Tibial artery (tissue), 4 donors: ENCODE measurements at places on chromosomes 5 and 9.

GRCh38 chr5:116650544-116650943 is 75.9 kb upstream of the SEMA6A start:
- no peak for DNase-seq

DNA sequence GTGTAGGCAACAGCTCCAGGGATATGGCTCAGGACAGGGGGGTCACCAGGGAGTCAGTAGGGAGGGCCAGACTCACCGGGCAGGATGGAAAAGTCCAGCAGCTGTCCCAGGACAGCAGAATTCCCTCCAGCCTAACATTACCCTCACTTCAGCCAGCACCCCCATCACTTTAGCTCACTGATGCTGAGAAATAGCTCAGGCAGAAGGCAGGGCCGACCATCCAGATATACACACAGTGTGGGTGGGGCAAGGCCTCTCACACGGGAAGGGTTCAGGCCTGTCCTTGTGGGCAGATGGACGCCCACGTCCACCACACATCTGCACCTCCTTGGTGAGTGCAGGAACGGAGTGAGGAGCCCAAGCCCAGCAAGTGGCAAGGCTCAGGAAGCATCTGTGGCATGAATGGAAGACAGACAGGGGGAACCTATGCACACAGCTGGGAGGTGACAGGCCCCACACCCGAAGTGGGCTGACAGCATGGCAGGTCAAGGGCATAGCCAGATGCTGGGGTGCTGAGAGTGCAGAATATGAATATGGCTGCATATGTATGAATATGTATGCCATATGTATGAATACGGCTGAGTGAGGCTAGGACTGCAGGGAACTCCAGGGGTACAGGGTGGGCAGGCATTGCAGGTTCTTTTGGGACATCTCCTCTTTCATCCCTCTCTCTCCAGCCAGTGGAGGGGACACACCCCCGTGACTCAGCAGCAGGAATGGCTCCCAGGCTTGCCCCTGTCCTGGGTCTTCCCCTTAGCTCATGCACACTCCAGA is 17.0 kb downstream of the BICD2 start:
- DNase-seq: no peak

DNA sequence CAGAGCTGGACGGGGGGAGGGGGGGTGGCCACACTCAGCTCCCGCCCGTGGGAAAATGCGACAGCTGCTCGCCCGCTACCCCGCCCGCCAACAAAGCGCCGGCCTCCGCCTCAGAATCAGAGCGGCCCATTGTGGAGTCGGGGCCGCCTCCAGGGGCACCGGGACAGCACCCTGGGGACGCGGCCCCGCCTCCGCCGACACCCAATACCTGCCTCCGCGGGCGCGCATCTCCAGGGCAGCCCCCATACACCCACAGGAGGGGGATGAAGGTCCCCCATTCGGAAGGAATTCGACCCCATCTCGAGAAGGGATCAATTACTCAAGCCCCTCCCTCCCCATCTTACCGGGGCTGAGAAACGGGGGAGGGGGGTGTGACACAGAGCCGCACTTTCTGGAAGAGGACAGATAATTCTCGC is 1.3 kb downstream of the NOTCH1 start:
- peak; percentile 56 for DNase-seq

- DNase-seq: no peak
Observed at GRCh38 chr5:118557251-118557661, 431.1 kb downstream of the DTWD2 start.

- DNase-seq: no peak
Observed at GRCh38 chr5:75320371-75320770, 16.6 kb upstream of the HMGCR start.

DNA sequence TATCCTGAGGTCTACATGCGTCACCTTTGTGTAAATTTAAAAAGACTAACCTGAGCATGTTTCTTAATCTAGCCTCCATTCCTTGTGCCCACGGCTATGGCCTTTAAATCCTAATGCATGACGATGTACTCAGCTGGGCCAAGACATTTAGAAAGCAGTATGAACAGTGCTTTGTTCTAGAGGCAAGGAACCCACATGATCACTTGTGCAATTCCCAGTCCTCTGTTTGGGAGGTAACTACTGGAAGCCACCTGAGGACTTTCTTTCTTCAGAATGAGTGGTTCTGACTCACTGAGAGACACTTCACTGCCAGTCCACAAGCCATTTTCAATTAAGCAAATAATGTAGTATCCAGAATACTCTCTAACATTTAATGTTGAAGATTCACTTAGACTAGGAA is 181.3 kb downstream of the RAB3C start:
- DNase-seq: no peak

DNA sequence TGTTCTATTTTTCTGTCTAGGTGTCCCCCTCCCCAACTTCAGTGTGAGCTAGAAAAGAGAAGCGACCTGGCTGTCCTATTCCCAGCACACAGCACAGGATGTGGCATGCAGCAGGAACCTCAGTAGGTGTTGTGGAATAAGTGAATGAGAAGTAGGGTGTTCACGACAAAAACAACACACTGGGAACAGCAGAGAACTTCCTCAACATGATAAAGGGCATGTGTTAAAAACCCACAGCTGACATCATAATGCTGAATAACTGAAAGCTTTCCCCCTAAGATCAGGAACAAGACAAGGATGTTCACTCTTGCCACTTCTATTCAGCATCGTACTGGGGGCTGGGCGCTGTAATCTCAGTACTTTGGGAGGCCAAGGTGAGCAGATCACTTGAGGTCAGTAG is 155.6 kb upstream of the ZNF618 start:
- DNase-seq: no peak

DNA sequence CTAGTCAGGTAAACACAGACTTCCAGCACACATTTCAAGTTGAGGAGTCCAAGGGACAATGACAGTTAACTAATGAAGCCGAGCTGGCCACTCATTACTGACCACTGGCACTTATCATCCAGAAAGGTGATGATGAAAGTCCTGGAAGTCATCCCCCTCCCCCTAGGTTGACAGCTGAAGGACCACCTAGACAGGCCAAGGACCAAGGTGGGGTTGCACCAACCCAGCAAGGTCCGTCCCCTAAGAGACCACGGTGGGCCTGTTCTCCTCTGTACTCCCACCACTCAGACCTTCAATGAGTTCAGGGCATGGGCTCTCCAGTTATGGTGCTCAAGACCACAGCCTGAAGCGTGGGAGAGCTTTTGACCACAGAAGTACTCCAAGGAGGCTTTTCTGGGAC is 13.2 kb downstream of the P4HA2 start:
- DNase-seq: no peak

DNA sequence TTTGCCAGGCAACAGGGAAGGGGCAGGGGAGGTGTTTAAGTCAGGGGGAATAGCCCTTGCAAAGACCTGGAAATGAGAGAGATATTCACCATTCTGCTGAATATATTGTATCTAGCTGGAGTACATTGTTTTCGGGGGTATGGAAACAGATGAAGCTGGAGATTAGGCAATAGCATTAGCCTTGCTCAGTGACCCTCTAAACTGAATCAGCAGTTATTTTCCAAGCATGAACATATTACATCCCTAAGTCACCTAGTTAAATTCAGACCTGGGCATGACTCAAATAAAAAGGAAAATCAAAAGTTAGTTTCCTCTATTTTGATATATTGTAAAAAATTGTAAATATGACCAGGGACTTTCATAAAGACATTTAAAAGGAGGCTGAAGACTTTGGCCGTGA is 544.6 kb upstream of the TRPC7 start:
- no peak for DNase-seq

DNA sequence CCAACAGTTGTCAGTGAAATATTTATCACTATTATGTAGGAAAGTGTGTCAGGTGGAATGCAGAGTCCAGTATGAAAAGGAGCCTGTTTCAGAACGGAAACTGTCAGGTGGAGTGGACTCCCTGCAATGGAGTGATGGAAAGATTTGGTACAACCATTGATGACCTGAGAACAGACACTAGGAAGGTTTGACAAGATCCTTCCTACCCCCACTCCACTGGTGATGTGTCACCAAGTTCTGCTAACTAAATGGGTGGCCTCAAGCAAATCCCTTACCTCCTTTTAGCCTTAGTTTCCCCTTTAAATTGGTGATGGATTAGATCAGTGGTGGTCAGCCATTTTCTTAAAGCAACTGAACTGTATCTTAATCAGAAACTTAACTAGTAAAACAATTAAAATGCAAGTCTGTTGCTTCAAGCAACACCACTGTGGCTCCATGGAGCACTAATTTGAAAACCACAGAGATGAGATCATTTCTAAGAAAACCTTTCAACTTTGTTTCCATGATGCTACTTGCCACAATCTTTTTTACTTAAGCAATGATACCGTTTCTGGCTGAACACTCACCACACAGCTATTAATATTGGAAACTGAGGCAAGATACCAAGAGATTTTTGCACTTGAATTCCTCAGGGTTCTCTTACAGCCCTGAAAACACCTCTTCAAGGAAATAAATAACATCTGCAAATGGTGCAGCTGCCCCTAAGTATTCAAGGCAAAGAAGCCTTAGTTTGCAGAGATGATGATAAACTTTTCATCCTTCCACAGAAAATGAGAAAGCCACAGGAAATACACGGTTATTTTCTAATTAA is 140.6 kb downstream of the ERCC6L2 start:
- DNase-seq: no peak

GRCh38 chr9:105026451-105026850 is 98.5 kb upstream of the ABCA1 start:
- DNase-seq: no peak

- no peak for DNase-seq
Observed at GRCh38 chr5:74188351-74189105, 452.0 kb downstream of the ENC1 start.

DNA sequence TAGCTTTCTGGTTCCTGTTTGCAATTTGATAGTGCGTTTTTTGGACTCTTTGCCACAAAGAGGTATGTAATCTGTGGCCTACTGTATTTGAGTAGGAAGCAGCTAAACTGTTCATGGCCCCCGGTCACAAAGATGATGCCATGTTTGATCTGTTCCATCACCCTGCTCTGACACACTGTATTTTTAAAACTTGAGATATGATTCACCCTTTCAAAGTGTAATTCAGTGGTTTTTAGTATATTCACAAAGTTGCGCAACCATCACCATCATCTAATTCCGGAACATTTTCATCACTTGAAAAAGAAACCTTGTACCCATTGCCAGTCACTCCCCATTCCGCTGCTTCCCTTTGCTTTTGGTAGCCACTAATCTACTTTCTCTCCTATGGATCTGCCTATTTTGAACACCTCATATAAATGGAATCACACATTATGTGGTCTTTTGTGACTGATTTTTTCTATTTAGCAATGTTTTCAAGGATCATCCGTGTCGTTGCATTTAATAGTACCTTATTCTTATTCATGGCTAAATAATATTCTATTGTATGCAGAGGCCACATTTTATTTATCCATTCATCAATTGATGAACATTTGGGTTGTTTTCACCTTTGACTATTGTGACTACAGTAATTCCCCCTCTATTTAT is 141.6 kb downstream of the NR3C1 start:
- DNase-seq: no peak

GRCh38 chr9:136372561-136373299 is 739 bp downstream of the CARD9 start:
- DNase-seq: no peak

DNA sequence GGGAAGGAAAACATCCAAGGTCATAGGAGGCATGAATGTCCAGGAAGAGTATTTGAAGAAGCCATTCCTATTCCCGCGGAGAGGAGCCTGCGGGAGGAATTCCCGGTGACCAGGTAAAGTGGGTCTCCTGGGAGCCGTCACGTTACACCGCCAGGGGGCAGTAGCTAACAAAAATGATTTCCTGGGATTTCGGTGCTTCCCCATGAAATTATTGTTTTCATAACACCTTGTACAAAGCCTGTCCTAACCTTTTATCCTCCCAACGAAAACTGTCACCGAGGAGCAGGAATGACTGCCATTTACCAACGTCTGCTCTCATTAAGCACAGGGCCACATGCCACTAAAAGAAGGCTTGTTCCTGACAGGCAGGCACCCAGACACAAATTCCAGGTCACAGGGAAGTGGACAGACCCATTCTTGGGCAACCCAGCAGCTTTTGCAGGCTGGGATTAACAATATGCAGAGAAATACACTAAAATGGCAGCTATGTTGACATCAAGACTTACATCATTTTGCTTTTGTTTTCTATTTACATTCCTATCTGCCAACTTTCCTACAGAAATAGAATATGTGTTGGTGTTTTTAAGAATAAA is 41.2 kb upstream of the CTSL start:
- DNase-seq: no peak

- DNase-seq: peak; percentile 70
Observed at GRCh38 chr5:59587489-59588337, 305.8 kb downstream of the PDE4D start.

DNA sequence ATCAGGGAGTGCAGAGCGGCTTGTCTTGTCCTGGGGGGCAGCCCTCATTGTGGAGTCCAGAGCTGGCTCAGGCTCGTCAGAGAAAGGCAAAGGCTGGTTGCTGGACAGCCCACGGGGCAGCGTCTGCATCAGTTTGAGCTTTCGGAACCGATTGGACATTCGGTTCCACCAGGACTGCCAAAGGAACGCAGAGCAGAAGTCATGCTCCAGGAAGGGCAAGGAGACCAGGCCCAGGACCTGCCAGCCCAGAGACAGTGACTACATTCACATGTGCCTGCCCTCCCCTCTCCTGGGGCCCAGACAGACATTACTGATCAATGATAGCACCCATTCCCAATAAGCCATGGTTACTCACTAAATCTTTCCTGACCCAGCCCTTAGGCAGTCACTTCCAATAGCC is 18.1 kb downstream of the ANKS6 start:
- peak; percentile 39 for DNase-seq

- DNase-seq: no peak
Observed at GRCh38 chr5:176388003-176388443, 375 bp downstream of the NOP16 start.

DNA sequence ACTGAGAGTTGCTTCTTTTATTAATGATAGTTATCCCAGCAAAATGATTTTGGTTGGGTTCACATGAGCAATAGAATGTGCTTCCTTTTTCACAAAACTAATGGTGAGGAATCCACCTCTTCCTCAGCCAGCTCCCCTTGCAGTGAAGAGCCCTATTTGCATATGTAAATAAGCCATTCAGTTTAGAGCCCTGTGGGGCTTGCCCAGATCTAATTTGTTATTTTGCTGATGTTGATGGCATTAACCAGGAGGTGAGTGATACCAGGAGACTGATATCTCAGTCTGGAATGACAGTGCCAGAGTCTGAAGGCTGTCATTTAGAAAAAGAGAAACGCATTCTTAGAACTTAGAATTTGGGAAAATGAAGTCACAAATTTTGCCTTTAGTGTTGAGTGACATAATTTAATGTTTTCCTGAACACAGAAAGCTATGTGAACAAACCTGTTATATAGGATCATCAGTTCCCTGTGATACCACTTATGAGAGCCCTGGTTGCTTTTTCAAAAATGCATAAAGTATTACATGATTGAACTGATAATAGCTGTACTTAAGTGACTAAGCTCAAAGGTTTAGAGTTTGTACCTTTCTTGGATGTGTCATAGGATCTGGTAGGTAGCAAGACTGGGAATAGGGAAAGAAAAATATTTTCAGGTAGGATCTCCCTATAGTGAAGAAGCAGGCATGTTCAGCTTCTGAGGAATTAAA is 271.6 kb downstream of the MAST4 start:
- no peak for DNase-seq
